LoVo (cell line): ENCODE measurements at places on chromosomes 6 and 20.
A peak's percentile ranks its signal among the peaks of the same experiment; 100 is the strongest.

DNA sequence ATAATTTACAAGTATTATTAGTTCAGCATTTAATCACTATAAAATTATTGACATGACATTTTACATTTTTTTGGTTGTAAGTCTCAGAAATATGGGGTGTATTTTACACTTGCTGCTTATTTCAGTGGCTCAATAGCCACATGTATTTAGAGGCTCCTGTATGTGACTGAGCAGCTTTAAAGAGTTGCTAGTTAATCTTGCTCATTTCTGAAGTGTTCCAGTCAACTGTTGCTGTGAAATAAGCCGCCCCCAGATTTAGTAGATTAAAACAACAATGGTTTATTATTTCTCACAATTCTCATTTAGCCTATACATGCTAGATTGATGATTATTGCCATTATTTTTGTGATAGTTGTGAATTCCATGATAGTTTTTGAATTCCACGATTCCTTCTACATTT, 23.0 kb downstream of the CD109 start:
- no peak for DNase-seq

- DNase-seq, result no peak
Measured at GRCh38 chr6:31965700-31966099, 6.2 kb downstream of the DXO start.

- no peak for DNase-seq
Measured at GRCh38 chr6:123805921-123806320, 2.3 kb downstream of the NKAIN2 start.

GRCh38 chr6:136728033-136728939, 64.0 kb downstream of the MAP3K5 start:
- no peak for DNase-seq

GRCh38 chr20:8951164-8951563, 117.7 kb upstream of the PLCB4 start:
- DNase-seq, result no peak

DNA sequence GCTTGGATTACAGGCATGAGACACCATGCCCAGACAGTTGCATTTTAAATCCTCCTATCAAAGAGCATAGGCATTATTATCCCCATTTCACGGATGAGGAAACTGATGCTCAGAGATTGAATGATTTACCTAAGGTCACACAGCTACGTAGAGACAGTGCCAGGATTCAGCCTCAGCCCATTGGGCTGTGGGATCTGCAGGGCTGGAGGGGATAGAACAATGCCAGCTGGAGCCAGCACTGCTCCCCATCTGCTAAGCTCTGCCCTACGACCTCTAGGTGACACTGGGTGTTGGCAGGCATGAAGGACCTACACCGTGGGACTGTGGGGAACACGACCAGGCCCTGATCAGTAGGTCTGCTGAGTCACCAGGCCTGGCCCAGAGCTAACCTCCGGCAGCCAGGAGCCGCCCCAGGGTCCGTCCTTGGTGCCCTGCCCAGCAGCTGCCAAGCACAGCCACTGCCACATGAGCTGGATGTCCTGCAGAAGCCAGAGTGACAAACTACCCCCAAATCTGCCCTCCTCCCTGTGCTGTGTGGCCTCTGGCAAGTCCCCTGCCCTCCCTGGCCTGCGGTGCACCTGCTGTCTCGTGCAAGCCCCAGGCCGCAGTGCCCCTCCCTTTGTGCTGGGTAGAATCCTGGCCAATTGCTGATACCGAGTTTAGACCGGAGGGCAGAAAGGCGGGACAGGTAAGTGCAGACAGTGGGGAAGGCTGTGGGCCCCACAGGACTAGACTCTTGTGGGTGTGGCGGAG, 47.6 kb upstream of the PTGIS start:
- DNase-seq, result no peak

DNA sequence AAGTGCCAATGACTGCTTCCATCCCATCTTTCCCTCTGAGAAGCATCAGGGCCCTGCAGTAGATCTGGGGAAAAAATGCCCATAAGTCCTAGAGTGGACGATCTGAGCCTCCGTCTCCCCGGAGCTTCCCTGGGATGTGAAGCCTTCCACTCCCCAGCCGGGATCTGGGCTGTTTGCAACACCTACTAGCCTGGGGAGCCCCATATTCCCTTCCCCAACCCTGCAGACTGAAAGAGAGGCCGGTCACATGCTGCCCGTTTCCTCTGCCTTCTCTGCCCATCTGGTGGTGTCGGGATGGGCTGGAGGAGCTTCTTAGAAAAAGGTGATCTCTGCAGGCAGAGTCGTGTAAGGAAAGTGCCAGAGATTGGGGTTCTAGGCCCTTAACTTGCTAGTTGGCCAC, 1.1 kb downstream of the SNPH start:
- DNase-seq, result no peak

GRCh38 chr20:31948008-31948407, 3.8 kb downstream of the PDRG1 start:
- DNase-seq, result no peak

- no peak for DNase-seq
Measured at GRCh38 chr6:16168121-16168520, 39.2 kb downstream of the MYLIP start.

- DNase-seq, result peak; percentile 84
Measured at GRCh38 chr6:7673063-7673536, 52.8 kb upstream of the BMP6 start.

- no peak for DNase-seq
Measured at GRCh38 chr20:18039063-18039462, 18.7 kb downstream of the OVOL2 start.

DNA sequence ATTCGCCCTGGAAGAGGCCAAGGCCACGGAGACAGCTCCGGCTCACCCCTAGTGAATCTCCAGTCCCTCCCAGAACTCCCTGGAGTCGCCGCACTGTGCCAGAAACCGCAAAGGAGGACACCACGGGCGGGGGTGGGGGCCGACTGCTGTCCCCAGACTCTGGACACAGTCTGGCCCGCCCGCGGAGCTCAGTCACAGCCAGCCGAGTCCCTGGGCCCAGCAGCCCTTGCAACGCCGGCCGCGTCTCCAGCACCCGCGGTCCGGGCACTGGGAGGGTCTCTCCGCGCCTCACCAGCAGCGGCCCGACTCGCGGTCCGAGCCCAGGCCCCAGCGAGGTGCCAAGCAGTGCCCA, 518 bp downstream of the PEX6 start:
- DNase-seq, result no peak

GRCh38 chr6:157412791-157413190, 31.8 kb downstream of the ZDHHC14 start:
- DNase-seq, result no peak

GRCh38 chr6:7770111-7770510, 44.2 kb downstream of the BMP6 start:
- DNase-seq, result no peak

GRCh38 chr6:112296122-112296521, 41.8 kb upstream of the LAMA4 start:
- DNase-seq, result no peak

- DNase-seq, result no peak
Measured at GRCh38 chr6:73964241-73964854, 268.3 kb downstream of the CD109 start.

- DNase-seq, result no peak
Measured at GRCh38 chr6:11357285-11357684, 124.8 kb upstream of the NEDD9 start.

DNA sequence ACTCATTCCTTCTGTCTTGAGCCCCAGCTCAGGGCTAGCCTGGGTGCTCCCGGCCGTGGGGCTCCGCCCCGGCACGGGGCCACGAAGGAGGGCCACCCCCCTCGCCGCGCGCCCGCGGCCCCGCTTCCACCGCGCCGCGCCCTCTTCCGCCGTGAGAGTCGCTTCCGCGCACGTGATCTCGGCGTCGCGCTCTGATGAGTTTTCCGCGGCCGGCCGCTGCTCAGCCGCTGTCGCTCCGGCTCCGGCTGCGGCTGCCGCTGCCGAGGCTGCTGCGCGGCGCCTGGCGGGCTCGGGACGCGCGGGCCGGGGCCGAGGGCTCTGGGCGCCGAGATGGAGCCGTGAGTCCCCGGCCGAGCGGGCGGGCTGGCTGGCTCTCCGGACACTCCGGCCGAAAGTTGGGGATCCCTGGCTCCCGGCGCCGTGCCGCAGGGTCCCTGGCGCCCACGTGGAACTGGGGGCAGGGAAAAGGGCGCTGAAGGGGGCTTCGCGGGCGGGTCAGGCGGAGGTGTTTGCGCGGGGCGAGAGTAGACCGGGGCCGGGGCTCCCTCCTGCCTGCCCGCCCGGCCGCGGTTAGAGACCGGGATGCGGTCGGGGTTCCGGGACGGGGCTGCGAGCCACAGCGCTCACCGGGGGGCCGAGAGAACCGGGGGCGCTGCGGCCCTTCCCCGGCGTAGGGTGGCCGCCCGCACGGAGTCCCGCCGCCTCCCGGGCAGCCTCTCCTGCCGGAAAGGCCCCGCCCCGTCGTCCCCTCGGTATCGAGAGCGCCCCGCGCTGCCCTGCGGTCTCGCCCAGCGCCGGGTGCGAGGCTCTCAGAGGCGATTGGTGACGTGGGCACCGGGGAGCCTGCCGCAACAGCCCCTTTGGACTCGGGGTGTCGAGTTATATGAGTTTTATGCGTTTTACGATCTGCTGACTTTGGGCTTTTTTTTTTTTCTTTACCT, at the start of gene TMEM181:
TMEM181 (plus strand) TSS at position 197 of the 941 bp plus-strand sequence; CDS start at position 331, 134 bp downstream.
- DNase-seq, result peak; percentile 89

DNA sequence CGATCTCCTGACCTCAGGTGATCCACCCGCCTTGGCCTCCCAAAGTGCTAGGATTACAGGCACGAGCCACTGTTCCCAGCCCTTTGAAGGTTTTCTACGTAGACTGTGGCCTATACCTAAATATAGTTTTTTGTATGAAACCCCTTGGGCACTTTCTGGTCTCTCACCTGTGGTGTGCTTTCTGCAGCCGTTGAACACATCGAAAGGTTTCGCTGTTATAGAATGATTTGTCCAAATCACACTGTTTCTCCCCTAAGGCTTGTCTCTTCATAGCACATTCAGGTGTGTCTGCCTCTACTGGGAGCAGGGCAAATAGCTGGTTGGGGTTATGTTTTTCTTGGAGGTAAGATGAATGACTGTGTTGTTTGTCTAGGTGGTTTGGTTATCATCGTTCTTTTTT, 597.9 kb downstream of the RNF144B start:
- DNase-seq, result no peak

DNA sequence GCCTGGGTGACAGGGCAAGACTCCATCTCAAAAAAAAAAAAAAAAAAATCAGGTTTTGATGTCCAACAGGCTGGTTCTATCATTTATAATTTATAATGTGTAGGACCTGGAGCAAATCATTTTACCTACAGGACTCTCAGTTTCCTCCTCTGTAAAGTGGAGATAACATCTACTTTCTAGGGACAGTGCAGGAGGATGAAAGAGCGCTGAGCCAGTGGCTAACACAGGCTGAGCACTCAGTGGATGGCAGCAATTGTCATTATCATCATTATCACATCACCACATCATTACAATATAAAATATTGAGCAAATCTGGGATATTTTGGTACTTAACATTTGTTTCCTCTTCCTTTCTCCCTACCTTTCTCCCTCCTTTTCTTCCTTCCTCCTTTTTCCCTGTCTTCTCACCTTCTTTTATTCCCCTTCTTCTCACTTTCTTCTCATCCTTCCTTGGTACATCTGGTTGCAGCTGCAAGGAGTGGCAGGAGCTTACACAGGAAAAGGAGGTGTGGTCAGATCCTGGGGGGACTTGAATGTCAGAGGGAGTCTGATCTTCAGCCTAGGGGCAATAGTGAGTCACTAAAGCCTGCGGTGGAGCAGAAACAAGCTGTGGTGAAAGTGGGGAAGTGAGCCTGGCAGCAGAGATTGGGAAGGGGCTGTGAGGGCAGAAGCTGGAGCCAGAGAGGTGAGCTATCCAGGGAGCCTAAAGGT, 24.6 kb upstream of the CTNNBL1 start:
- DNase-seq, result no peak

- no peak for DNase-seq
Measured at GRCh38 chr6:152057832-152058498, 250.5 kb downstream of the ESR1 start.

GRCh38 chr6:19549109-19549508, 288.1 kb upstream of the ID4 start:
- no peak for DNase-seq

DNA sequence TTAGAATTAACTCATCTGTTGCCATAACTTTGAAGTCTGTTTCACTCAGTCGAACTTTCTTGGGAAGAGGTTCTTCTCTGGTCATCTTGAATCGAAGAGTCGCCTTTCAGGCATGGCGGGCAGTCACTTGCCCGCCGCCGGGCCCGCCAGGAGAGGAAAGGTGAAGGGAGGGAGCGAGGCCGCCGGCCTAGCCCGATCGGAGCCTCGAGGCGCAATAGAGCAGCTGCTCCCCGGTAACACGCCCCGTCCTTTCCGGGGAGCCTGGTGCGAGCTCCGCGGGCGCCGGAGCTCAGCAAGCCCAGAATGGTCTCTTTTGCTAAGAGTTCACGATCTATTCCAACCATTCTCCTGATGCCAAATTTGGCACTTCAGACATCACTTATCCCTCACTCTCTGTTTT, 591.8 kb downstream of the TFAP2B start:
- DNase-seq, result no peak

GRCh38 chr6:142784344-142784743, 160.6 kb downstream of the HIVEP2 start:
- DNase-seq, result no peak

GRCh38 chr6:20724443-20725190, 190.4 kb downstream of the CDKAL1 start:
- DNase-seq, result no peak

DNA sequence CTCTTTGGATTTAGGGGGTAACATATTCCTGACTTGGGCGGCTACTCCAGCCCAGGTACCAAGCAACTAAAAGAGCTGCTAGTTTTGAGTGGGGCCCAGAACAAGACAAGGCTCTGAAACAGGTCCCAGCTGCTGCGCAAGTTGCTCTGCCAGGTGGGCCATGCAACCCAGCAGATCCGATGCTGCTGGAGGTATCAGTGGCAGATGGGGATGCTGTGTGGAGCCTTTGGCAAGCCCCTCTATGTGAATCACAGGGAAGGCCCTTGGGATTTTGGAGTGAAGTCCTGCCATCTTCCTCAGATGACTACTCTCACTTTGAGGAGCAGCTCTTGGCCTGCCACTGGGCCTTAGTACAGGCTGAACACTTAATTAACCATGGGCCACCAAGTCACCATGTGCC, 43.7 kb upstream of the VSX1 start:
- no peak for DNase-seq

DNA sequence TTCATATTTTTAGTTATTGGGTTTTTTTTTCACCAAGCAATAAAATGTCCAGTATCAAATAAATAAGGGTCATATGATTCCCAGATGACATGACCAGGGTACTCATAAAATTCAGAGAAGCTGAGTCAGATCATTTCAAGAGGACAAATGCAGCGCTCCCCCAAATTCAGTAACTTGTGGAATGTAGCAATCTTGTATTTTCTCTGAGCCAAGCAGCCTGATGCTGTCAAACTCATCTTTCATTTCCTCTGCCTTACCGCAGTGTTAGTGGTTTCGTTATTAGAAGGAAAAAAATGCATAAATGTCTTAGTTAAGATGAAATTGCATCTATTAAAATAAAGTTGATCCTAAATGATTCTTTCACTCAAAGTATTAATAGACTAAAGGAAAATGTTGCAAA, 57.8 kb upstream of the EDN1 start:
- no peak for DNase-seq

- peak; percentile 8 for DNase-seq
Measured at GRCh38 chr6:67361264-67361663, 1273.8 kb upstream of the ADGRB3 start.
